CD4-positive, alpha-beta memory T cell (primary cell): ENCODE measurements at places on chromosomes 2 and 18. TPM values are rescaled to one million over a fixed set of nuclear protein-coding genes. Genes with fewer than 3 reads are reported as not detected.

The MALL gene
- not detected for total RNA-seq

The ANKRD29 gene
- not detected for total RNA-seq

- peak; percentile 97 for DNase-seq
Measured at GRCh38 chr2:10447895-10448575, at the start of gene ODC1. ODC1 (minus strand) TSS chr2:10448327; CDS start chr2:10445032, 3,295 bp downstream.

DNA sequence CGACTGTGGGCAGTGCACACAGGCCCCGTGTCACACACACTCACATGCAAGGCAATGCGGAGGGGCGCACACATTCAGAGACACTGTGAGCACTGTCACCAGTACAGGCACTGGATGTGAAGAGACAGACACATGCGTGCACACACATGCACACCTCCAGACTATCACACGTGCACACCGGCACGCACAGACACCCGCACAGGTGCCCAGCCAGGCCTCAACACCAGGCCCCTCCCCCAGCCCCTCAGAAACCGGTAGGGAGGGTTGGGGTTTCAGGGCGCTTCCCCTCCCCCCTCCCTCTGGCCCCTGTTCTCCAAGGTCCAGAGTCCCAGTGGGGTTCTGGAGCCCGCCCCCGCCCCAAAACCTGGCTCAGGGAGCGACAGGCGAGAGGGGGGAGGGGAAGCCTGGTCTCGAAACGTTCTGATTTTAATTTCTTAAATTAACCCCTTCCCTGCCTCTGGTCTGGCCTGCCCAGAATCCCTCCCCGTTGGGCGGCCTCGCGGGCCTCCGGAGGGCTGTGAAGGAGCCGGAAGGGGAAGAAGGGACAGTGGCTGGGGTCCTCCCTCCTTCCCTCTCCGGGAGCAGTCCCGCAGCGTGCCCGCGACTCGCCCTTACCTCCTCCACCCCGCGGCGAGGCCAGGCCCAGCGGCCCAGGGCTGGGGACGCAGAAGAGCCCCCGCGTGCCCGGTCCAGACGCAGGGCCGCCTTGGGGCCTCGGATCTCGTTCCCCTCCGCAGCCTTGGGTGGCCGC lies 558 bp downstream of the FBXO41 start:
- DNase-seq, result no peak
